ENCODE measurements at places on chromosomes 7 and 10.

- no peak for DNase-seq
Measured at GRCh38 chr7:28754027-28754426, 204.1 kb downstream of the TRIL start.

DNA sequence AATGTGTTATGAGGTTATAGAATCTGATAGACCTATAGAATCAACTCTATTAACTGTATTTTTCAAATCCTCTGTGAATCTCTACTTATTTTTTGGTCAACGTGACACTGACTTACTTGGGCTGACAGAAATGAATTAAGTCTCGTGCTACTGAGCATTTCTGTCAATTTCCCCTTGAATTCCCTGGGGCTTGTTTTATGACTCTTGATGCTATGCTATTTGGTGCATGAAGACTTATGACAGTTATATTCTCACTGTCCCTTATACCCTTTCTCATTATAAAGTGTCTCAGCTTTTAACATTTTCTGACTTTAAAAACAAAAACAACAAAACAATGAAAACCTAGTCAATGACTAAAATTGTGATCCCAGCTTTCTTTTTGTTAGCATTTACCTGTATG lies 68.5 kb upstream of the OPALIN start:
- DNase-seq = no peak

GRCh38 chr7:20141666-20142065 lies 75.5 kb downstream of the MACC1 start:
- no peak for DNase-seq

DNA sequence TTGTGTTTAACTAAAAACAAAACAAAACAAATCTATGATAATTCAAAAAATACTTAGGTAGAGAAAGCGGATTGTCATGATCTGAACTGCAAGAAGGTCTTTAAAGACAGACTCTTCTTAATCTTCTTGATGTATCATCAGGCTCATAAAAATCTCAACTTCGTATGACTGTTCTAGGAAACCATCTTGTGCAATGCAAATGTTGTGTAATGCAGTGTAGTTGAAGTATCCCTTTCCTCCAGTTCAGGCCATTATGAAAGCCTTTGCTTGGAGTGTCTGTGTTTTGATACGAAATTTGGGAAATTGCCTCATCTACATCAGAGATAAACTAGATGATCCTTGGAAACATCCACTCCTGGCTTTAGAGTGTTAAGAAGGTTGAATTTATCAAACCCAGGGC lies 30.9 kb downstream of the CDK1 start:
- DNase-seq = no peak

GRCh38 chr10:75403939-75404814 lies 2.6 kb upstream of the ZNF503 start:
- DNase-seq = no peak

- DNase-seq = no peak
Measured at GRCh38 chr7:140681766-140682165, 9.0 kb downstream of the ADCK2 start.

- peak; percentile 62 for DNase-seq
Measured at GRCh38 chr7:104848138-104848990, 165.6 kb upstream of the KMT2E start.

DNA sequence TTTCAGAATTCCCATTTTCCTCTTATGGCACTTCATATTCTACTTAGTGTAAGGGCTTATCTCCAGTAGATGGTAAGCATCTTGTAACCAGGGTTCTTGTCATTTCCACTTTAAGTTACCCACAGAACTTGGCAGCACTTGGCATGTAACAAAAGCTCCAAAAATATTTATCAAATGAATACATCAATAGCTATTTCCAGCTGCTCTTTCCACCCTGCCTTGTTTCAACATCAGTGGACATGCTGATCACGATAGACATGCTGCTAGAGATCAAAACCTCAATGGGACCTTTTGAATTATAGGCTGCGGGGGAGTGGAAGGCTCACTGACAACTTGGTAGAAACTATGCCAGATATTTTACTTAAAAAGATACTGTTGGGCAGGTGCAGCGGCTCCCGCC lies 32.9 kb downstream of the HOXA1 start:
- DNase-seq = no peak

DNA sequence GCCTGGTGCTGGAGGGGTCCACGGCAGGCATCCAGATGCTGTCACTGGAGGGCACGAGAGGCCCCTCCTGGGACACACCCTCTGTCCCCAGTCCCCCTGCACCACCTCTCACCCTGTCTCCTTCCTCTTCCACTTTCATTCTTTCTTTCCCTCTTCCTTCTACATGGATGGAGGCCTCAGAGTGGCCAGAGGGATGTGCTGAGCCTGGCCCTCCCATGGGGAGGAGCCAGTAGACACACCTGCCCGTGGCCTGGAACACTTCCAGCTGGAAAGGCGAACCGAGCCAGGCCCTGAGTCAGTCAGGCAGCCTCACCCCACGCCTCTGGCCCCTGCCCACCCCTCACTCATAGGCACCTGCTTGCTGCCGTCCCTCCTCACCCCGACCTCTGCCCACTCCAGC lies 55.9 kb upstream of the MXI1 start:
- no peak for DNase-seq

DNA sequence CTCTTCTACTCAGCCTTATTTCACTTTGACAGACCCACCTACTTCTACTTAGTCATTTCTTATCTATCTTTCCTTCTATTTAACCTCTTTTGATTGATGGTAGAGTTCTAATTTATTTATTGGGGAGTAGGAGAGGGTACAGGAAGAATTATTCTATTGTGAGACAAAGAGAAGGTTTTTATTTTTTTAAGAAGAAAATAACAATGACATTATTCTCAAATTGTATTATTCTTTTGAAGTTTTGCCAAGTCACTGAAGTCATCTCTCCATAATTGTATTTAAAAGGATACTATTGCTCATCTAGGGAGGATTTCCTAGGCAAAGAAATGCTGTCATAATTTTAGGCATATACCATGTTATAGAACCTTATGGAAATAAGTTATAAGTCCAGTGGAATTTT lies 52.7 kb downstream of the ITGB8 start:
- no peak for DNase-seq

DNA sequence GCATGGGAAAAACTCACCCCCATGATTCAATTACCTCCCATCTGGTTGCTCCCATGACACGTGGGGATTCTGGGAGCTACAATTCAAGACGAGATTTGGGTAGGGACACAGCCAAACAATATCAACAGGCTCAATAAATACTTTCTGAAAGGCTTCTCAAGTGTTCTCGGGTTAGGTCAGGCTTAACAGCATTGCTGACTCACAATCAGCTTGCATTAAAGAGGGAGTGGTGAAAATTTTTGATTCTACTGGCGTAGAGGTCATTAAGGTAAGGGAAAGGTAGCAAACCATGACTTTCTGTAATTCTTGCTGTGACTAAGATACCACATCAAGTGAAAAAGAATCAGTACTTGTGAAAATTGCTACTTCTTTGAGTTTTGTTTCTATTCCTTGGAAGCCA lies 126.4 kb downstream of the JCAD start:
- no peak for DNase-seq

DNA sequence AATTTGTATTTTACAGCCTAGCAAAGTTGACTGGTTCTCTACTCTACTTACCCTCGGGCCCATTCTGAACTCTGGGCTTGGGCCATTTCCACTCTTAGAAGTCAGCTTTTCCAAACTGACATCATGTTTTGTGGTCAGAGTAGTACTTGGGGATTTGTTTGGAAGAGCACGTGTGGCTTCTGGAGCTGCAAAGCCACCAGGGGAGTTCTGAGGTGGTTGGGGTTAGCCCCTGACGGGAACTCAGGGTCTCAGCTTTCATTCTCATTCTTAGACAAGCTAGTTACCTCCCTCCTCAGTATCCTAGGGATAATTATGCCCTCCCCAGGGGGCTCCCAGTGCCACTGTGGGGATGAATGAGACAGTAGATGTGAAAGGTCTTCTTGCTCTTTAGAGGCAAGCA lies 647.7 kb upstream of the GALNT17 start:
- no peak for DNase-seq

GRCh38 chr10:46264336-46264735 lies 22.5 kb upstream of the ANTXRL start:
- no peak for DNase-seq

GRCh38 chr10:71965623-71966022 lies 1.4 kb downstream of the CHST3 start:
- no peak for DNase-seq

DNA sequence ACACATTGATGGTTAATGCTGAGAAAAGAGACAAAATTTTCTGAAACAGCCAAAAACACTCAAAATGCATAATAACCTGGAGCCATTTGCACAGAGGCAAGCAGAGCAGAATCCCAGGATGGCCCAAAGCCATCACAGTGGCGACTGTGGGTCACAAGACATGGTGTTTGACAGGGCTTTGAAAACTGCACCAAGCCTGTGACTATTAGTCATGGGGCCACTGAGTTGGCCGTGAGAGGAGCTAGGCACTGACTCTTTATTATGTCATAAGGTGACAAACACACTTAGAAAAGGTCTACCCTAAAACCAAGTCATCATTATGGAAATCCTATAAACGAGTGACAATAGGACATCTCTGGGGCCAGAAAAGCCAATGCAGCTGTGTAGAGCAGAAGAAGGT lies 23.9 kb downstream of the DRGX start:
- DNase-seq = no peak

- no peak for DNase-seq
Measured at GRCh38 chr10:1151076-1152033, 95.2 kb downstream of the WDR37 start.

DNA sequence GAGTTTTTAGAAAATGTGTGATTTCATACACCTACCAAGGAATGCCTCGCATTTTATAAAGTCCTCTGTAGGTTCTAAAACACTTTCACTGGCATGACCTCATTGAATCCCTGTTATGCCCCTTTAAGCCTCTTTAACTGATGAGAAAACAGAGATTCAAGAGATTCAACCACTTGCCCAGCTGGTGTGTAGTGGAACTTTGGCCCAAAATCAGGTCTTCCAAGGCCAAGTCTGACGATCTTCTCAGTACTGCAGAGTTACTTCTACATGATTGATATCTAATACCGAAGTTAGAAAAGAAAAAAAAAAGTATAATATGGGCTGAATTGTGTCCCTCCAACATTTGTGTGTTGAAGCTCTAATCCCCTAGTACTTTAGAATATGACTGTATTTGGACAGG lies 202.0 kb downstream of the WDR11 start:
- DNase-seq = no peak

DNA sequence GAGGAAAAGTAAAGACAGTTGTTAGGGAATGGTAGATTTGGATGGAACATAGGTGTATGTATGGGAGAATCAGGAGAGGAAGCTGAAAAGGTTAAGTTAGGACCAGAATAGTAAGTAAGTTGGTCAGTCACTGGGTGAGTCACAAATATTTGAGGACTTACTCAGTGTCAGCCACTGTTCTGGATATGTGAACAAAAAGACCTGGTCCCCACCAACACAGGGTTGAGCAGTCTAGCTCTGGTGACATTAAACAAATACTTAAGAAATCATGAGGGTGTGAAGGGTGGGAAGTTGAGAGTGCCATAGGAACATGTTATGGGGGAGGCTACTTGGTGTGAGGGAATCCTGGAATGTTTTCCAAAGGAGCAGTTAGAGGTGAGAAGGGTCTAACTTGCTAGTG lies 246.9 kb downstream of the PTEN start:
- no peak for DNase-seq

GRCh38 chr10:29646238-29646902 lies 11.6 kb upstream of the SVIL start:
- peak; percentile 10 for DNase-seq

GRCh38 chr10:73900064-73900463 lies 10.9 kb upstream of the PLAU start:
- no peak for DNase-seq

DNA sequence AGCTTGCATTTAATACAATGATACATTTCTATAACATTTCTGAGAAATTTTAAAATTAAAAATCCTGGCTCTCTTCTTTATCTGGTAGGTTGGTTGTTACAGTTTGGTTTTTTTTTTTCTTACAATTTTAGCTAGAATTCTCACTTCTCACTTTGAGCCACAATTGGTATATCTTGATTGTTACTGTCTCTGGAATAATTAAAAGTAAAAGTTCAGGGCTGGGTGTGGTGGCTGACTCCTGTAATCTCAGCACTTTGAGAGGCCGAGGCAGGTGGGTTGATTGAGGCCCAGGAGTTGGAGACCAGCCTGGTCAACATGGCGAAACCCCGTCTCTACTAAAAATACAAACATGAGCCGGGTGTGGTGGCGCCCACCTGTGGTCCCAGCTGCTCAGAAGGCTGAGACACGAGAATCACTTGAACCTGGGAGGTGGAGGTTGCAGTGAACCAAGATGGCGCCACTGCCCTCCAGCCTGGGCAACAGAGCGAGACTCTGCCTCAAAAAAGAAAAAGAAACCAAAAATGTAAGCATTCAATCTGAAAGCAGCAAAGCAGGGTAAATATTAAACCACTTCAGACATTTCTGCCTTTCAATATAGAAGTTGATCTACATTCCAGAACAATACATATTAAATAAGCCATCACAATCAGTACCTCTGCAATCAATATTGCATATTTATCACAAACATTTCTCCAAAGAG lies 88.6 kb upstream of the PFKP start:
- DNase-seq = no peak

DNA sequence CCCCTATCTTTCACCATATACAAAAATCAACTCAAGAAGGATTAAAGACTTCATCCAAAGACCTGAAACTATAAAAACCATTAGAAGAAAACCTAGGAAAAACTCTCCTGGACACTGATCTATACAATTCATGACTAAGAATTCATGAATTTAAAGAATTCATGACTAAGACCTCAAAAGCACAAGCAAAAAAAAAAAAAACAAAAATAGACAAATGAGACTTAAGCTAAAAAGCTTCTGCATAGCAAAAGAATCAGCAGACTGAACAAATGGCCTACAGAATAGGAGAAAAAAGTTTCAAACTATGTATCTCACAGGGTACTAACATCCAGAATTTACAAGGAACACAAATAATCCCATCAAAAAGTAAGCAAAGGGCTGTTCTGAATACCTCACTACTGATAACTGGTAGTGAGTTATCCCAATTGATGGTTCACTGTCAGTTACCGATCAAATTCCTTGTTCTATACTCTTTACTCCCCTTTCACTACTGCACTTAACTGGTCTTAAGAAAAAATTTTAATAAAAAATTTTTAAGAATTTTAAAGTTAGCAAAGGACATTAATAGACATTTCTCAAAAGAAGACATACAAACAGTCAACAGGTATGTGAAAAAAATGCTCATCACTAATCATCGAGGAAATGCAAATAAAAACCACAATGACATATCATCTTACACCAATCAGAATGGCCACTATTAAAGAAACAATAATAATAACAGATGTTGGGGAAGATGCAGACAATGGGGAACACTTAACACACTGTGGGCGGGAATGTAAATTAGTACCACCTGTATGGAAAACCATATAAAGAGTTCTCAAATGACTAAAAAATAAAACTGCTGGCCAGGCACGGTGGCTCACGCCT lies 33.2 kb downstream of the KMT2C start:
- DNase-seq = no peak

GRCh38 chr7:12322284-12322902 lies 81.3 kb downstream of the VWDE start:
- DNase-seq = no peak
